ENCODE measurements at places on chromosomes 5 and 9. TPM values are rescaled to one million over a fixed set of nuclear protein-coding genes. Genes with fewer than 3 reads are reported as not detected.

GRCh38 chr9:113444736-113445135 lies 18.8 kb upstream of the RGS3 start:
- no peak for DNase-seq

The DIRAS2 gene
- not detected for total RNA-seq

- no peak for DNase-seq
These were observed 794.0 kb upstream of the COX7C start for GRCh38 chr5:85823462-85824426.

The FBLL1 gene
- total RNA-seq, result 11.5 TPM

- DNase-seq, result peak; percentile 8
These were observed 54.4 kb upstream of the SH3PXD2B start for GRCh38 chr5:172508471-172509404.

DNA sequence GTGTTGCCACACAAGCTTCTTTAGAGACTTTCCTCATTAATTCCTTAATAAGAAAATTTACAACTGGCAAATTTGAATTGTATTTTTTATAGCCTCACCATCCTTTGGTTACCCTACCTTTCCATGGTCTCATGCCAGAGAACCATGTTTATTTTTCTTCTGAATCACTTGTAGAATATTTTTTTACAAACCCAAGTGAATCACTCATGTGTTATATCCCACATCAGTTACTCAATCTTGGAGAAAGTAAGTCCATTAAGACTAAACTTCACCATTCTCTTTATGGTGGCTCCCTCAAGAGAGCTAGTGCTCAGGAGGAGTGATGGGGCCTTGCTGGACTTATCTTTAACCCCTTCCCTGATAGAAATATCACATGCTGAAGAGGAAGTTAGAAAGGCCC lies 128.9 kb downstream of the SUSD1 start:
- DNase-seq, result no peak

DNA sequence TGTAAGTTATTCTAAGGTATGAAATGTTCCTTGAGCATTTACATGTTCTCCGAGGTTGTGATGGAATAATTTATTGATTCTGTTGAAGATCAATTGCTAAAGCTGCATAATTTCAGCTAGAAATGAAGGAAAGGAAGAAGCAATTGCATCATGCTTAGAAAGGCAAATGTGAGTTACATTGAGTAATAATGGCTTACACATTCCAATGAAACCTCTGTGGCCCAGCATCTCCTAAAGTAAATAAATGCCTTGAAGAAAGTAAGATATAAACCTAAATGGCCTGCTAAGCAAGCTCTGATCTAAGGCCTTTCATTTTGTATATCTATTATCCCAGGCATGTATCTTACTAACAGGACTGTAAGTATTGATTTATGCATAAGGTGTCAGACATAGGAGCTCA lies 677.3 kb upstream of the RGMB start:
- no peak for DNase-seq

- DNase-seq, result no peak
These were observed 2.3 kb downstream of the COL27A1 start for GRCh38 chr9:114157516-114158176.

- no peak for DNase-seq
These were observed 7.7 kb upstream of the GCNT1 start for GRCh38 chr9:76451234-76451633.

DNA sequence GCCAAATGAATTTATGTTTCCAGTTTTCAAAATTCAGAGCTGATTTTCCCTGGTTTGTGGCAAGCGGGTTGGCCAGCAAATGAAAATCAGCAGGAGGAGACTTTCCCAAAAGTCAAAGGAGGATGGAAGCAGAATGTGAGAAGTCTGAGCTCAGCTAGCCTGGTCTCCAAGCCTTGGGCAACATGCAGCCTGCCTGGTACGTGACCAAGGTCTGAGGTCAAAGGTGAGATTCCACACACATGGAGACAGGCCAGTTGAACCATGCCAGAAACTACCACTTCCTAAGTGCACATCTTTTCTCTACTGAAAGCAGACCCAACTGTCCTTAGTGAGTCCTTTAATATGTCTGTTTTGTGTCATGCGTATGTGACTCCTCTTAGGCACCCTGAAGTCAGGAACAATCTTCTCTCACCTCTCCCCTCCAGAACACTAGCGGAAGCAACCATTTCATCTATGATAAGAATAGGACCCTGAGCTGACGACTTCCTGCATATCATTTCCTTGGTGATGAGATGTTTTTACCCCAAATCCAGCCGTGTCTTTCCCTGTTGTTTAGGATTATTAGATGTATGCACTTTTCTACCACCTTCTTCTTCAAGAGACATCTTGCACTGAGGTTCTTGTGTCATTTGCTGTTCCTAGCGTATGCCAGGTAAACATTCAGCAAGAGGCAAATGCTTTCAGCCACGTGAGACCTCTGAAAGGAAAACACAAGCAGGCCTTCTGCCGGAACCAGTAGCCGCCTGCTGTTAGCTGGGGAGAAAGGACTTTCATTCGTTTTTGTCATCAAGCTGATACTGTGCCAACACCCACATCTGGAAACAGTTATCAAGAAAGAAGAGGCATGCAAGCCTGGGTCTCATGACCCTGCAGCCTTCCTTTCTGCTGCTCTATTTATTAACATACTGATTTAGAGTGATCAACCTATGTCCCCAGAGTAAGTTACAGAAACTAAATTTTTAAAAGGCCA lies 9.7 kb upstream of the TGFBI start:
- peak; percentile 49 for DNase-seq

Data from testis (tissue), 5 donors.